ENCODE measurements at places on chromosomes 1 and 21. TPM values are rescaled to one million over a fixed set of nuclear protein-coding genes. Genes with fewer than 3 reads are reported as not detected.

ACTL8 gene
- not detected for polyA plus RNA-seq

PCSK9 gene
- 2.4 TPM for polyA plus RNA-seq

OR2G6 gene
- polyA plus RNA-seq, result not detected

HSD3B2 gene
- not detected for polyA plus RNA-seq

TSPAN2 gene
- 87.3 TPM for polyA plus RNA-seq

PKLR gene
- polyA plus RNA-seq, result not detected

RGS4 gene
- polyA plus RNA-seq, result 10.0 TPM

TSACC gene
- 1.1 TPM for polyA plus RNA-seq

DDOST gene
- 326 TPM for polyA plus RNA-seq

SMPDL3B gene
- polyA plus RNA-seq, result 6.8 TPM

PRAMEF14 gene
- polyA plus RNA-seq, result not detected

ACTA1 gene
- polyA plus RNA-seq, result 38.5 TPM

ADGRB2 gene
- polyA plus RNA-seq, result 95.0 TPM

C1orf94 gene
- not detected for polyA plus RNA-seq

OR6P1 gene
- polyA plus RNA-seq, result not detected

PLOD1 gene
- polyA plus RNA-seq, result 149 TPM
